Naive thymus-derived CD4-positive, alpha-beta T cell (primary cell): ENCODE measurements at places on chromosomes 2 and 18. TPM values are rescaled to one million over a fixed set of nuclear protein-coding genes. Genes with fewer than 3 reads are reported as not detected.

CNGA3 gene
- total RNA-seq = not detected

SS18 gene
- total RNA-seq = 85.8 TPM

AMER3 gene
- total RNA-seq = not detected

FSHR gene
- total RNA-seq = not detected in 2 replicates

IL18R1 gene
- 5.3 TPM for total RNA-seq

DNA sequence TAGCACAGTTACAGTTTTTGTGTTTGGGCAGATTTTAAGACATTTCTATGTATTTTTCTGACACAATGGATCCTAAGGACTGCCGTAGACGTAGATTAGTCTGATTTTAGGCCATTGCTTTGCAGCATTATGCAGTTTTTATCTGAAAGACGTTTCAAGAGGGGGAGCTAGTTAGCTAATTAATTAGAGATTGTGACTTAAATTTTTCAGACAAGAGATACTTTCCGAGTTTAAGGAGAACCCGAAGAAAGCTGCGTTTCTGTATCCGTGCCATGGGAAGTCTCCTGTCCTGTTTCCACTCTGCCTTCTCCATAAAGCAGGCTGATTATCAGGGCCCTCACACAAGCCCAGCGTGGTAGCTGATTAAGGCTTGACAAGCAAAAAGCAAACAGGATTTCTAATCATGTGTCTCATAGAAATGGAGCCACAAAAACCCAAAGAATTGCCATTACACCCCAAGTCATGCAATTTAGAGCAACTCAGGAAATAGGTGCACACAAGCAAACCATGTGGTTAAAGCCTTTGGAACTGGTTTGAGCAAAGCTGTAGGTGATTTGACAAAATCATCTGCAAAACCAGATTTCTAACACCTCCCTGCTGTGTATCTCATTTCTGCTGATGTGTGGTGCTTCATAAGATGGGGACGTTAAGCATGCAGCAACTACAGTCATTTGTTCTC lies 808.1 kb downstream of the RNF144A start:
- no peaks in the 10 kb centered on the region for H3K27me3 ChIP-seq
- no peaks in the 10 kb centered on the region for H3K36me3 ChIP-seq
- peak overlapping the region; percentile 25 for H3K4me3 ChIP-seq
- DNase-seq = peak; percentile 51
- H3K27ac ChIP-seq = no peak overlapping the region

DNA sequence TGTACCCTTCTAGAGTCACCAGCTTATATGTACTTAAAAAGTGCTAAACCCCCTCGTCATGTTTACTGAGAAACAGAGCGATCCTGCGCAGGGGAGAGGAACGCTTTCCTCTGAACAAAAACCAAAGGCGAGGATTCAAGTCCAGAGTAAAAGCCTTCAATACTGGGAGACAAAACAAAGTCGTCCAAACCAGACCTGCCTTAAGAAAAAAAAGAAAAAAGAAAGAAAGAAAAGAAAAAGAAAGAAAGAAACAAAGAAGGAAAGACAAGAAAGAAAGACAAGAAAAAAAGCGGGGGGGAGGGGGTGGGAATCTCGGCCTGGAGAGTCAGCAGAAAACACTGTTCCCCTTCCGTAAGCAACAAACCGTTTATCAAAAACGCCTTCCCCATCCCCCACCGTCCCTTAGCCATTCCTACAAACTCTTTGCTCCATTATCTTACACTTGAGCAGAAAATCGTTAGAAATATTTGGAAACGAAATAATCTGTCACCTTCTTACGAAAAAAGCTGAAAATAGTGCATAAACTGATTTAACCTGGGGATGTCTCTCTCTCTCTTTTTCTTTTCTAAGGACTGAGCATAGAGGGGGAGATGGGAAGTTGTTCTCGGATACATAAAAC lies 3.3 kb downstream of the PTGR3 start:
- peaks cover 18% of the 10 kb centered on the region for H3K4me1 ChIP-seq
- no peaks in the 10 kb centered on the region for H3K36me3 ChIP-seq
- no peak overlapping the region for H3K27ac ChIP-seq

GRCh38 chr2:127197475-127198385 lies 22.4 kb downstream of the CYP27C1 start:
- H3K27ac ChIP-seq = no peak overlapping the region
- no peaks in the 10 kb centered on the region for H3K27me3 ChIP-seq
- no peaks in the 10 kb centered on the region for H3K36me3 ChIP-seq
- no peaks in the 10 kb centered on the region for H3K4me1 ChIP-seq

- H3K4me1 ChIP-seq = no peaks in the 10 kb centered on the region
- no peak overlapping the region for H3K4me3 ChIP-seq
- no peak overlapping the region for H3K27ac ChIP-seq
- DNase-seq = no peak
These were observed 253.1 kb downstream of the MBD2 start for GRCh38 chr18:53971331-53971730.

DNA sequence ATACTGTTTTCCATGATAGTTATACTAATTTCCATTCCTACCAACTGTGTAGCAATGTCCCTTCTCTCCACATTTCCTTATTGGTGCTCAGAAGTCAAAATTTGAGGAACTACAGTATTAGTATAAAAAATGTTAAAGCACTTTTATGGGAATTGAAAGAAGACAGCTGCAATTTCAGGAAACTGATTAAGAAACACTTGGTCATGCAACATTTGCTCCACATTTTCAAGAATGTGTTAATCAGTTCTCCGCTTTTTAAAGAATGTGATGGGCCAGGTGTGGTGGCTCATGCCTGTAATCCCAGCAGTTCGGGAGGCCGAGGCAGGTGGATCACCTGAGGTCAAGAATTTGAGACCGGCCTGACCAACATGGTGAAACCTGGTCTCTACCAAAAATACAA lies 33.6 kb upstream of the MGAT4A start:
- H3K36me3 ChIP-seq = no peaks in the 10 kb centered on the region
- no peak overlapping the region for H3K4me3 ChIP-seq
- no peak overlapping the region for H3K27ac ChIP-seq

DNA sequence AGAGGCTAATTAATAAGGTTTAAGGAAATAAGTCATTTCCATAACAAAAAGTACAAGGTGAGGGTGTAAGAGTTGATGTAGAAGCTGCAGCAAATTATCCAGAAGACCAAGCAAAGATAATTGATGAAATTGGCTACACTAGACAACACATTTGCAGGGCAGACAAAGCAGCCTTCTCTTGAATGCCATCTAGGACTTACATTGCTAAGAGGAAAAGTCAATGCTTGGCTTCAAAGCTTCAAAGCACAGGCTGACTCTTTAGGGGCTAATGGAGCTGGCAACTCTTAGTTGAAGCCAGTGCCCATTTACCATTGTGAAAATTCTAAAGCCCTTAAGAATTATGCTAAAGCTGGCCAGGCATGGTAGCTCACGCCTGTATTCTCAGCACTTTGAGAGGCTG lies 728.6 kb upstream of the KLHL29 start:
- no peak overlapping the region for H3K27ac ChIP-seq
- H3K4me3 ChIP-seq = no peak overlapping the region
- no peak for DNase-seq
- no peaks in the 10 kb centered on the region for H3K36me3 ChIP-seq
- no peaks in the 10 kb centered on the region for H3K27me3 ChIP-seq

- no peaks in the 10 kb centered on the region for H3K27me3 ChIP-seq
- H3K4me1 ChIP-seq = no peaks in the 10 kb centered on the region
- H3K4me3 ChIP-seq = no peak overlapping the region
- no peak for DNase-seq
- no peaks in the 10 kb centered on the region for H3K36me3 ChIP-seq
These were observed 332.2 kb downstream of the OSR1 start for GRCh38 chr2:19026261-19026660.

GRCh38 chr2:26469092-26469710 lies 8.7 kb downstream of the OTOF start:
- H3K27ac ChIP-seq = no peak overlapping the region
- DNase-seq = peak; percentile 43
- H3K36me3 ChIP-seq = no peaks in the 10 kb centered on the region
- H3K4me1 ChIP-seq = no peaks in the 10 kb centered on the region

GRCh38 chr2:201467666-201468065 lies 16.1 kb downstream of the STRADB start:
- no peak for DNase-seq
- no peak overlapping the region for H3K4me3 ChIP-seq
- H3K4me1 ChIP-seq = no peaks in the 10 kb centered on the region
- no peak overlapping the region for H3K27ac ChIP-seq
- no peaks in the 10 kb centered on the region for H3K27me3 ChIP-seq

DNA sequence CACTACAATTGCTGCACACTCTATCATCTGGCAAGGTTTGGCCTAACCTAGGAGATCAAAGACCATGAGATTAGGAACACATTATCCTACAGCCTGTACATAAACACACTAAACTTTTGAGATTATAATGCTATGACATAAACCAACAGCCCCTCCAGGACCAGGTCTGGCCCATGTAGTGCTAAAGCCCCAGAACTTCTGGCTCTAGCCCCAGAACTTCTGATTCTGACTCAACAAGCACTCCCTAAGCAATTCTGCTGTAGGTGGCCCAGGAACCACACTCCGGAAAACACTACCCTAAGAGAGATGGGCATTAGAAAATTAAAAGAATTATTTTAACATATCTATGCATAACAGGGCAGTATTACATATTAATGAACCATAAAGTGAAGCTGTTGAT lies 369.5 kb upstream of the LYPD1 start:
- DNase-seq = no peak
- H3K27ac ChIP-seq = no peak overlapping the region
- no peaks in the 10 kb centered on the region for H3K4me1 ChIP-seq
- H3K4me3 ChIP-seq = no peak overlapping the region
- no peaks in the 10 kb centered on the region for H3K36me3 ChIP-seq
- no peaks in the 10 kb centered on the region for H3K27me3 ChIP-seq

DNA sequence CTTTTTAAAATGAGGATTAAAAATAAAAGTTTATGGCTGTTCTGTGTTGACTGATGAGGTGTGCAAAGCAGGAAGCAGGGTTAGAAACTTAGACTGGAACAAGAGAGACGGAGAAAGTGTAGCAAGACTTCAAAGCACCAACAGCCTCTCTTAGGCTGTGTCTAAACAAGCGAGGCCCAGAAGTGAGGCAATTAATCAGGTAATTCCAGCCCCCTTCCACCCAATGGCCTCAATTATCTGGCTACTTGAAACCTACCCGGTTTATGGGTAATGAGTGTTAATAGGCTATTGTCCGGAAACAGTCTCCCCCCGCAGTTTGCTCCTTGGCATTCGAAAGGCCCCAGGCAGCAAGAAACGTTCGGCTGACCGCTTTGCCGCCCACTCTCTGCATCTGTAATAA lies 171.7 kb upstream of the MYCN start:
- no peak overlapping the region for H3K27ac ChIP-seq
- no peaks in the 10 kb centered on the region for H3K4me1 ChIP-seq
- H3K27me3 ChIP-seq = no peaks in the 10 kb centered on the region

DNA sequence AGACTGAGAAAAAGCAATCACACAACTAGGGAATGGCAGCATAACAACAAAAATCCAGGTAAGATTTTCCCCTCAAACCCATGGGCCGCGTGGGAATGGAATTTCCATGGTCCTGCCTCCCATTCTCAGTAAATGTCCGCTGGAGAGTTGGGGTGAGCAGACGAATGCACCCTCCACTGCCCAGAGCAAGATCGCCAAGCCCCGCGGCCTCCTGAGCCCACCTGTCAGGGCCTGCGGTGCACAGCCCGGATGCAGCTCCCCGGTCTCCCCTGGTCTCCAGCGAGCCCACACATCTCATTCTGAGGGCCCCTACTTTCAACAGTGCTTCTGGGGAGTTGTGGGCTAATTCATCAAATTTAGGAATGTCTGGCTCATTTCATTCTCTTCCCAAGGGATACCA lies 327.4 kb upstream of the HS6ST1 start:
- no peak overlapping the region for H3K27ac ChIP-seq
- H3K36me3 ChIP-seq = no peaks in the 10 kb centered on the region

DNA sequence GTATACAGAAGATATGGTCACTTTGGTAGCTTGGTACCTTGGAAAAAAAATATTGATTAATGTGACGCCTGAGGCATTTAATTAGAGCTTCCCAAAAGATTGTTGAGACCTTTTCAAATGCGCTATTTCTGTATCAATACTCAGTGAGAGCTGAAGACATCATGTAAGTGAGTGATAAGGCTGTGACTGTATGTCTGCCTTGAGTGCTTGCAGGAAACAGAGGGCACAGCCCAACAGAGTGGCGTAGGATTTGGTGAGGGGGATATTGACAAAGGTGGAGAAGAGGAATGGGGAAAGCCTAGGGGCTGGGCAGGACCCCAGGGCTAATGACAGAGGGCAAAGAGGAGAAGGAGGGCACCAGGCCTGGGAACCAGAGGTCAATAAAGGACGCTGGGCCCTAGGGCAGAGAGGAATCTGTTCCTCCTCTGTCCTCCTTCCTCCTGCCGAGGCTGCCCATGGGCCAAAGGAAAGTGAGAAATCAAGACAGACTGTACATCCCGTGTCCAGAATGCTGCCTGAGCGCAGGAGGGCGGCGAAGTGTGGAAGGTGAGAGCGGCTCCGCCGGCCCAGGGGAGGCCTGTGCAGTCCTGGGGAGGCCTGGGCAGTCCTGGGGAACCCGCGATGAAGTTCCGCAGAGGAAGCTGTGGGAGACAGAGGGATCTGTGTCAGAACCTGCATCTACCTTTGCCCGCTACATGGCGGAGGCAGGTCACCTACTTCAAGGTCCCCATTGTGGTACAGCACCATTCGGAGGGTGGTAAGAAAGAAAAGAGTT lies 228.6 kb upstream of the PIEZO2 start:
- H3K27me3 ChIP-seq = no peaks in the 10 kb centered on the region
- H3K36me3 ChIP-seq = no peaks in the 10 kb centered on the region
- DNase-seq = no peak
- no peak overlapping the region for H3K4me3 ChIP-seq
- H3K27ac ChIP-seq = no peak overlapping the region

DNA sequence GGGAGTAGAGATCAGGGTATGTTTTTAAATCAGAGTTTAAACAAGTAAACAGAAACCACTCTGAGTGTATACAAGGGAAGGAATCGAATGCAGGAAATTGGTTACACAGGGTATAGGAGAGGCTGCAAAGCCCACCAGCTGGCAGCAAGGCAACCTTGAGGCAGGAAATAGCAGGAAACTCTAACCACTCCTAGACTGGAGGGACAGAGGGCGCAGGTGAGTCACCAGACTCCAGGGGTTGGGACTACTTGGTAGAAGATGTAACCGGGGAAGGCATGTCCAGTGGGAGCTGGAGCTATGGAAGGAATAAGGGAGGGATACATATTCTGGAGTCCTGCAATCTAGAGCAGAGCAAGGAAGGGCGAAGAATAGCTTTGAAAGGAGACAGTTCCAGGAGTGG lies 152.3 kb downstream of the MEIS1 start:
- no peaks in the 10 kb centered on the region for H3K36me3 ChIP-seq
- no peak overlapping the region for H3K27ac ChIP-seq
- H3K27me3 ChIP-seq = peaks cover 4% of the 10 kb centered on the region
- no peak for DNase-seq
